ENCODE measurements at places on chromosomes 3 and 15.

DNA sequence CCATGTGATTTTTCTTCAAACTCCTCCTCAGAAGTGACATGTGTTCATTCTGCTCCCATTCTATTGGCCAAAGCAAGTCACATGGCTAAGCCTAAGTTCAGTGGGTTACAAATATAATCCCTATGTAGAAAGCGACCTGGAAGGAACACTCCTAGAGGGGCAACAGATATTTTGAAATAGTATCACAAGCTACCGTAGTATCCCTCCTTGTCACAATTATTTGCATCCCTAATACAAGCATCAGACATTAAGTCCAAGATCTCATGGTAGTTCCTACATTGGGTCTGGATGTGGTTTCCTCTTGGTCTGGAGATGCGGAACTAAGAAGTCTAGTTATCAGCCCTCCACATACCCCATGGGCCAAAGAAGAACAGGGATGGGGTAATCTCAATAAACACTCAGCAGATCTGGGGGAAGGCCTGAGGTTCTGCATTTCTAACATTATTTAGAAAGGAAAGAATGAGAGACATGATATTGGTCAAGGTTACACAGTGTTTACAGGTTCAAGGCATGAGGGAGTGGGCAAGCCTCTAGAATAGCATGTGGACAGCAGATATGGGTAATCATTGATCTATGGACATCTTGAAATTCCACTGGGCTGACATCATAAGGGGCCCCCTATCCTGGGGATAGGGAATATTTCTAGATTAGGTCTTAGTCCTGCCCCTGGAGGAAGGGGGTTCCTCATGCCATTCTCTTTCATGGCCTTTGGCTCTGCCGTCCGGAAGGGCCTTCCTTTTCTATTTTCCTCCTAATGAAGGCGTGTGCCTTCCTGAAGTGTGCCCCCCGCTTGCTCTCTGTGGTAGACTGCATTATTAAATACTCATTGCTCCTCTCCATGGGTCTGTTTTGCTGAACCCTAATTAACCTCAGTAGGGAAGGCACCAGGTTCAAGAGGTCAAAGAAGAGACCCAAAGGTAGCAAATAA lies 17.8 kb upstream of the ABHD2 start:
- no peak for DNase-seq

GRCh38 chr15:27486051-27486450 lies 515.1 kb downstream of the GABRG3 start:
- no peak for DNase-seq

DNA sequence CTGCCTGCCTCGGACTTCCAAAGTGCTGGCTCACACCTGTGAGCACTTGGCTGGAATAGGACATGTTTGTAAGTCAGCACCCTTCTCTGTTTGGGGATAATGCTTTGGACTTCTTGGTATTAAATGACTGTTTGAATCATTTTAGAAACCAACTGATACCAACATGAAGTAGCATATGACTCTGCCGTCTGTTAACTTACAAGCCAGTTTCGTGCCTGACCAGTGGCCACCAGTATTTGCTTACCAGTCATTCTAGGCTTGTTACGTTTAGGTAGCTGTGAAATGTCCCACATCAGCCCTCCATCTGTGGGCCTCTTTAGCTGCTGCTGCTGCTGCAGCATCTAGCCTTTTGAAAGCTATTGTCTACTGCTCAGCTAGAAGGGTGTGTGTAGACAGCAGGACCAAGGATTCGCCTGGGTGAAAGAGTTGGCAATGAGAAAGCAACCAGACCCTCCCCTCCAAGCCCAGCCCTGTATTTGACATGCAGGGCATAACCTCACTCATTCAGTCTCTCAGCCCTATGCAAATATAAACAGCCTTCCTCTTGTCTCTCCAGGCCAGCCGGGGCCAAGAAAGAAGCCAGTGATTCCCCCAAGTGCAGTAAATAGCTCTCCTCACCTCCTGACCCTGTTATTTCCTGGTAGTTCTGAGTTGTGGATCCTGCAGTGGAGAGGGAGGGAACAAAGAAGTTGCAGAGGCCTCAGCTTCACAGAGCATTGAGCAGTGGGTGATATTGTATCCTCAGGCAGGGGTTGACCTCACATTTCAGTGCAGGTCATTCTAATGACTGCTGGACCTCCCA lies 51.0 kb downstream of the NKIRAS1 start:
- no peak for DNase-seq

DNA sequence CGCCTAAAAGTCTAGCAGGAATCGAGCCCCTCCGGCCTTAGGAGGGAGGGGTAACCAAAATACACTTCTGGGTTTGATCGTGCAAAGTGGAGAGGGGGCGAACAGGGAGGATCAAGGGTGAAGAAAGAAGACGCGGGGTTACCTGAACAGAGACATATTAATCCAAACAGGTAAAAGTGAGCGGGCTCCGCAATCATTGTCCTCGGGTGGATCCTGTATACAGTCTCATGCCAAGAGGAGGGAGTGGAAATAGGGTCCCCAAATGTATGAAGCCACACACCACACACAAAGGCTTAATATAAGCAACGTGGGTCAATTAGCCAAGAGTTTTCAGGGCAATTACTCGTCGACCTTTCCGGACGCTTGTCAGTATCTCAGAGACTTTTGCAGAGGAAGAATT lies 749.5 kb downstream of the ROBO1 start:
- DNase-seq: no peak

GRCh38 chr3:48558493-48559134 lies 2.0 kb upstream of the PFKFB4 start:
- DNase-seq: no peak

GRCh38 chr15:34436126-34436955 lies 1.3 kb downstream of the GOLGA8A start:
- DNase-seq: no peak

DNA sequence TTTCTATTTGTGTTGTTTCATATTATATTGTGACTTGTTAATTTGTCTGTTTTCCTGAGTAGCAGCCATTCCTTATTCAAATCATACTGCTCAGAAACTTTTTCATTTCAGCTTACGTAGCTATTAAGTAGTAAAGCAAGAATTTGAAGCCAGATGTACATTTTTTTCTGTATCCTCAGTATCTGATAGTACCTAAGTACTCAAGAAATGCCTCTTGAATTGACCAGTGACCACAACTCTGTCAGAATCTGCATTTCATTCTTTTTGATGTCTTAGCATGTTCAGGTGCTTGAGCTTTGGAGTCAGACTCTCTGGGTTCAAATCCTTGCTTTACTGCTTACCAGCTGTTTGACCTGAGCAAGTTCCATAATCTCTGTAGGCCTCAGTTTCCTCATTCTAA lies 30.6 kb downstream of the ZFAND6 start:
- DNase-seq: no peak

DNA sequence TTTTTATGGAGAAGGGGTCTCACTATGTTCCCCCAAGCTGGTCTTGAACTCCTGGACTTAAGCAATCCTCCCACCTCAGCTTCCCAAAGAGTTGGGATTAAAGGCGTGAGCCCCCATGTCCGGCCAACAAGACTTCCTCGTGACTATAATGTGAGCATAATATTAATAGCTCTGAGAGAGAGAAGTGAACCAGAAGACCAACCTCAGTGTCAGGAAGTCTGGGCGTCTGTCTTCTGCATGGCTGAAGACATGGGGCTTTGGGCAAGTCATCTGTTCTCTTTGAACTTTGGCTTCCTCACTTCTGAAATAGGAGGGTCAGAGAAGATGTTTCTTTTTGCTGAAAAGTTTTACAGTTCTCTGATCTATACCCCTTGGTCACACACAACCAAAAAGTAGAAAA lies 92.1 kb downstream of the SLC49A4 start:
- DNase-seq: no peak
